Activated CD4-positive, alpha-beta T cell treated with anti-CD3 and anti-CD28 coated beads for 48 hours (primary cell): ENCODE measurements at places on chromosomes 3 and 15.

DNA sequence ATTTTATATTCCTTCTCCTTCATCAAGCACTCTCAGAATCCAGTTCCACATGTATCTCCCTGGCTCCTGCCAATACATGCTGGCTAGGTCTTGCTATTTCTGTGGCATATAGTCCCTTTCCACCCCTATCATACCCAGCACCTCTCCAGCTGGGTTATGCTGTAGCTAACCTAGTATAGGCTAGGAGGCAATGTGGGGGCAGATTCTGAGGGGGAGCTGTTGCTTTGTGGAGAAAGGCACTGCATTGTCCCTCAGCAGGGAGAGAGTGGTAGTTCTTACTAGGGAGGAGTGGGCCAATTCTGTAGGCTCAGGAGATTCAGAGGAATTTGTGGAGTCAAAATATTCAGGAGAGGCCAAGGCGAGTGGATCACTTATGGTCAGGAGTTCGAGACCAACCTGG is 39.4 kb upstream of the UBL7 start:
- DNase-seq, result no peak

GRCh38 chr3:132378048-132378762 is 39.1 kb upstream of the DNAJC13 start:
- no peak for DNase-seq

- DNase-seq, result no peak
Measured at GRCh38 chr3:161293381-161293780, 72.3 kb downstream of the NMD3 start.

DNA sequence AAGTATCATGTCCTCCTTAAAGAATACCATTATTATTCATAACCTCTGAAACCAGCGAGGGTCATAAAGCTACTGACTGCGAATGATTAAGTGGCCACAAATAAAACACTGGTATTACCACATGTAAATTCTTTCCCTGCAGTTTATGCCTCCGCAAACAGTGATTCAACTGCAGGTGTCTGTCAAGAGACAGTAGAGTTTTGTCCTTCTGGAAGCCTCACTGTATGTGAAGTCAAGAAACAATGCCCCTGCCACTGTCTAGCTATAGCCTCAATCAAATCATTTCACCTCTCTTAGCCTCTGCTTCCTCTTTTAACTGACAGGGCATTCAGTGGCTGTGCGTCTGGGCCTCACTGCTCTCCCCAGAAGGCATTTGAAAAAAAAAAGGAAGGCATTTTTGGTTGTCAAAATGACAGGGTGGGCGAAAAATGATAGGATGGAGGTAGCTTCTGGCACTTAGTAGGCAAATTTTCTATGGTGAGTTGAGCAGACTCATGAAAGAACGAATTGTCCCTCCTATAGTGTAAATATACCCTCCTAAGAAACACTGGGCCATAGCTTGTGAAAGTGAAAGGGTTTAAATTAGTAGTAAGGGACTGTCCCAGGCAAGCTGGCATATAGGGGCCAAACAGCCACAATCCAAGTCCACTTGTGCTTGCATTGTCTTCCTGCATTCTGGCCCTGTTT is 66.7 kb downstream of the FILIP1L start:
- DNase-seq, result peak; percentile 9

DNA sequence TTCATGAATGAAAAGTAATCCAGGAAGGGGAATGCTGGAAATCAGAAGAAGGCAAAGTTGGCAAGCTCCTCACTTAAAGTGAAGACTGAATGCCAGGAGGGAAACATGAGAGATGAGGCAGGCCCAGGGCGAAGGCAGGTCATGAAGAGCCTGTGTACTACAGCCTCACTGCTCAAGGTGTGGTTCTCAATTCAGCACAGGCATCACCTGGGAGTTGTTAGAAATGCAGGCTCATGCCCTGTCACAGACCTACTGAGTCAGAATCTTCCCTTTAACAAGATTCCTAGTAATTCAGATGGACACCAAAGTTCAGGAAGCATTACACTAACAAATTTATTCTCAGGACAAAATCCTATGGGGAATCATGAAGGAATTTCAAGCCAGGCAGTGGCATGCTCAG is 14.2 kb downstream of the MYO5A start:
- DNase-seq, result no peak

- peak; percentile 35 for DNase-seq
Measured at GRCh38 chr3:138781012-138781470, 53.7 kb downstream of the PIK3CB start.

DNA sequence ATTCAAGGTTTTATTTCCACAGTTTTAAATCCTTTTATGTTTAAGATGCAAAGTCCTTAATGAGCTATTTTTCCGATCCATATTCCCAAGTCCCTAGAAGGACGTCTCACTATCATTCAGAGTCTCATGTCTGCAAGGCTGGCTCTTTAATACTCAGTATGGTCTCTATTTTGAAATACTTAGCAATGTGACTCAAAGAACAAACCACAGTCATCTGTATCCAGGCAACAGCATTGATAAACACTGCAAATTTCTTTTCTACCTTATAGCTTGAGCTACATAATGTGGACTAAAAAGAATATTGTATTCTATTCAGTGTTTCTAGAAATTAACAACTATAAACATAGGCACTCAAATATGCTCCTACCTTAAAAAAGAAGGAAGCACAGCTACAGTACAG is 588.3 kb upstream of the NAALADL2 start:
- no peak for DNase-seq

- peak; percentile 74 for DNase-seq
Measured at GRCh38 chr3:177426878-177427495, 229.7 kb upstream of the TBL1XR1 start.

GRCh38 chr3:187986514-187986934 is 167.4 kb upstream of the LPP start:
- peak; percentile 66 for DNase-seq

- DNase-seq, result no peak
Measured at GRCh38 chr3:148873977-148874376, 8.9 kb downstream of the CPA3 start.

DNA sequence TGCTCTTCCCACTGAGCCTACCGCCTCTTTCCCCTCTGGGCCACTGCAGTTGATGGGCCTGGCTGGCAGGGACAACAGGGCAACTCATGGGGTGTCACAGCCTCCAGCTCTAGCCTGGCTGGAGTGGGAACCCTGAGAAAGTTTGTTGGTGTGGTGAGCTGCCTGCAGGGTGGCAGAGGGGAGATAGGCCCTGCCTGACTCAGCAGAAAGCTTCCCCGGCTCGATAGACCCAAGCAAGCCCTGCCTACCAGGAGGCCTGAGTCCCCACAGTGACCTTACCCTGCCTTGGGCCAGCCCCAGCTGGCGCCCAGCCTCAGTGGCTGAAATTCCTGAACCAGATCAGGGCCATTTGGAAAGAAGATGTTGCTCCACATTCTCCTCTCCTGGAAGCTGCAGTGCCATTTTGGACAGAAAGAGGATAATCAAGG is 29.4 kb downstream of the ABTB1 start:
- DNase-seq, result no peak

DNA sequence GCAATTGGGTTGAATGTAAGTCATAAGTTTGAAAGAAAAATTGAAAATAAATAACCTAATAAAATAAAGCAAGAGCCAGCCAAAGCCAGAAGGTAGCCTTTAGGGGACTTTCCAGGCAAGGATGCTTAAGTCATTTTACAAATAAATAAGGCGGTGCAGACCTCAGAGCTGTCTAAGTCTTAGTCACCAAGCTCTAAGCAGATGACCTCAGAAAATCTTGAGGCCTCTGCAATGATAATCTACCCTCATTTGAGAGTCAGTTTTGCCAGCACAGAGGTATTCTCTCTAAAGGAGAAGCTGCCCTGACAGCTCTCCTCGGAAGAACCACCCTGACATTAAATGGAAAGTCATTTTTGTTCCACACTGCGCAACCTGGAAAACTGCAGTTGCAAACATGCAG is 113.9 kb downstream of the OXNAD1 start:
- DNase-seq, result peak; percentile 31

DNA sequence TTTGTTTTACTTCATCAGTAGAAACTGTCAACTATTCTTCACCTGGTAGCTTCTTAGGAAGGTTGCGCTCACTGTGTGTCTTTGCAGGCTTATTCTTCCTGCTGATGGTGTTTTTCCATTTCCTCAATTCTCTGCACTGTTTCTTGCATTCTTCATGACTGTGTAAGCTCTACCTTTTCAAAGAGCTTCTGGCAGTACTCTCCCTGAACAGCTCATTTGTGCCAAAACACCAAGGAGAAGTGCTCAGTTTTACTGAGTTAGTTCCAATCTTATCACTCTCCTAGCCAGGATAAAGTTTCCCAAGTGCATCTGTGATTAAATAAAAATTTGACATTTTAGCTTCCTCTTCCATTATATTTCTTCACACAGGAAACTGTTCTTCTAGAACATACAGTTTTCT is 339.8 kb downstream of the EPHA3 start:
- no peak for DNase-seq

GRCh38 chr15:47186075-47186474 is 531.2 kb upstream of the SEMA6D start:
- DNase-seq, result no peak

DNA sequence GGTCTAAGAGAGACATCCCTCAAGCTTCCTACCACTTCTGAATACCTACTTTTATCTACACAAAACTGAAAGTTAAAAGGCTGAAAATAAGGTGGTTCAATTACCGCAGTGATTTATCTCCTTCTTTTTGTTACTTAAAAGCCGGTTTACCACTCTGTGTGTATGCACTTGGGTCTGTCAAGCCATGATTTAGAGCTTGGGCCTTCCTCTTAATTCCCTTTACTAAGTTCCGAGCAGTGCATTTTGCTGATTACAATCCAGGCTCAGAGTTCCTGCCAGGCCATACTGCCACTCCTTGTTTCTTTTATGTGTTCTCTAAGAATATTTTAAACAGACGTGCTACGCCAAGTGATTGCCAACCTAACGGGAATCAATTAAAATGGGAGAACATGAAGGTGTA is 16.5 kb downstream of the KCTD6 start:
- DNase-seq, result no peak

DNA sequence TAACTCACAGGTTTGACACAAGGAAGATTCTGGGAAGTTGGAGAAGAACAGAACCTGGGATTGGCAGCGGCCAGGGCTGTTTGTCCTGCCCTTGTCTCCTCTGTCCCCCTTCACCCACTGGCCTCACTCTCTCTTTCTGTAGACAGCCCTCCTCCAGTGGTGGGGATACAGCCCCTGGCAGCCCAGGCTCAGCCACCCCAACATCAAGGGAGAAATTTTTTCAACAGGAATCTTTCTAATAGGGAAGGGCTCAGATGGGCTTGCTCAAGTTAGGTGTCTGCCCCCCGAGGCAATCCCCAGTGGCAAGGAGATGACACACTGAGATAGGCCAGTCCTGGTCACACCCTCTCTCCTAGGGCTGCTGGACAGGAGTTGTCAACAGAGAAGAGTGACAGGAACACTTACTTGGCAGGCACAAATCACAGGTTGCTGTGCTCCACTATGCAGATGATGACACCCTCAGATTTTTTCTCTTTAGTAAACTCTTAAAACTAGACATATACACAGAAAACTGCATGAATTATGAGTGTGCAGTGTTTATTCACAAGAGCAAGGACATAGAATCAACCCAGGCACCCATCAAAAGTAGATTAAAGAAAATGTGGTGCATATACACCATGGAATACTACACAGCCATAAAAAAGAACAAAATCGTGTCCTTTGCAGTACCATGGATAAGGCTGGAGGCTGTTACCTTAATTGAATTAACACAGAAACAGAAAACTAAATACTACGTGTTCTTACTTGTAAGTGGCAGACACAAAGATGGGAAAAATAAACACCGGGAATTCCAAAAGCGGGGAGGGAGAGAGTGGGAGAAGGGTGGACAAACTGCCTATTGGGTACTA is 36.3 kb downstream of the PLA2G4D start:
- no peak for DNase-seq

- no peak for DNase-seq
Measured at GRCh38 chr3:111112913-111113312, 41.3 kb downstream of the NECTIN3 start.

GRCh38 chr15:100125401-100126191 is 216.2 kb downstream of the ADAMTS17 start:
- DNase-seq, result no peak

DNA sequence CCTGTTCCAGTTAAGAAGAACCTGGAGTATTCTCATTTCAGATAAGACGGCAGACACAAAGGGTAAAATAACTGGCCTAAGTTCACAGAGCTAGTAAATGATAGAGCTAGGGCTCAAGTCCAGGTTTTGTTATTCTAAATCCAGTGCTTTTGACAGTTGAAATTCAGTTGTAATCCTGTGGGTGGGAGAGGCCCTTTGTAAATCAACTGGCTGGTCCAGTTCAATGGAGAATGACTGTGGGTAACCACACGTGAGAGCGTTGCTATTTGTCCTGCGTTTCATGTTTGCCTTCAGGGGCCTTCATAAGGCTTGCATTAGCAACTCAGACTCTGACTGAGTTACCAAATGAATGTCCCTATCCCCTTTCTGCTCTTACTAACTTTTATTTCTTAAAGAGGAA is 24.2 kb upstream of the CD96 start:
- no peak for DNase-seq

DNA sequence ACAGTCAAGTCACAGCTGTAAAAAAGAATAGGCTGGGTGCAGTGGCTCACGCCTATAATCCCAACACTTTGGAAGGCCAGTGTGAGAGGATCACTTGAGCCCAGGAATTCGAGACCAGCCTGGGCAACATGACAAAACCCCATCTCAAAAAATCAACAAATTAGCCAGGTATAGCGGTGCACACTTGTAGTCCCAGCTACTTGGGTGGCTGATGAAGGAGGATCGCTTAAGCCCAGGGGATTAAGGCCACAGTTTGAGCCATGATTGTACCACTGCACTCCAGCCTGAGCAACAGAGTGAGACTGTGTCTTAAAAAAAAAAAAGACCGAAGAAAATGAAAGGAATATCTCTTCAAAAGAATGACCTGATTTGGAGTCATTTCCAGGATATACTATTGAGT is 6.6 kb downstream of the HERC1 start:
- DNase-seq, result no peak

DNA sequence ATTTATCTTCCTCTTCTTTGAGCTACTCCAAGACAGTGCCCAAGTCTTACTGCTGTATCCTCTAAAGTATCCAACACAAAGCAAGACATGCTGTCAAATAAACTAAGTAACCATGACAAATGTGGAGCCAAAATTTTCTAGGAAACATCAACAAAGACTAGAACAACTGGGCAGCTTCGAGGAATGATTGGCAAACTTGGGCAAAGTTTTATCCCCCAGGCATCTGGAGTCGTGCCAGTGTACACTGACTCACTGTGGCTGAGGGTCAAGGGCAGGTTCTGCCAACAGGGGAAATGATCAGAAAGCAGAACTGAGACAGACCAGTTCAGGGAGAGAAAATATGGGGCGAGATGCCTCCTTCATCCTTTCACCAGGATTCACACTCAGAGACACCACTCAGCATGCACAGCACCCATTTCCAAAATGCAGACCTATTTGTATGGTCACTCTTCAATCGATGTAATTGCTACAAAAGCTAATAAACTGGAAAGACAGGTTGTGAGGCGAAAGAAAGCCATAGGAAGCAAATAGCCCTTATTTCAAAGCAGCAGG is 65.8 kb downstream of the MB21D2 start:
- DNase-seq, result no peak

GRCh38 chr3:39765575-39765974 is 43.8 kb upstream of the MYRIP start:
- no peak for DNase-seq

GRCh38 chr15:99385865-99386264 is 134.6 kb downstream of the LRRC28 start:
- DNase-seq, result no peak

- no peak for DNase-seq
Measured at GRCh38 chr3:69092030-69092516, 7.3 kb downstream of the ARL6IP5 start.
